ENCODE measurements at places on chromosomes 3 and 15. TPM values are rescaled to one million over a fixed set of nuclear protein-coding genes. Genes with fewer than 3 reads are reported as not detected.

SCG3 gene
- not detected for total RNA-seq

GRCh38 chr3:153903430-153903829 is 217.8 kb upstream of the ARHGEF26 start:
- no peak for DNase-seq
- no peaks in the 10 kb centered on the region for H3K36me3 ChIP-seq
- H3K27ac ChIP-seq: no peak overlapping the region
- H3K4me1 ChIP-seq: no peaks in the 10 kb centered on the region
- H3K4me3 ChIP-seq: no peak overlapping the region

- no peak overlapping the region for H3K4me3 ChIP-seq
- H3K36me3 ChIP-seq: no peaks in the 10 kb centered on the region
- H3K27ac ChIP-seq: no peak overlapping the region
- no peaks in the 10 kb centered on the region for H3K27me3 ChIP-seq
- H3K4me1 ChIP-seq: no peaks in the 10 kb centered on the region
These were observed 69.6 kb downstream of the EFCAB12 start for GRCh38 chr3:129358772-129359371.

DNA sequence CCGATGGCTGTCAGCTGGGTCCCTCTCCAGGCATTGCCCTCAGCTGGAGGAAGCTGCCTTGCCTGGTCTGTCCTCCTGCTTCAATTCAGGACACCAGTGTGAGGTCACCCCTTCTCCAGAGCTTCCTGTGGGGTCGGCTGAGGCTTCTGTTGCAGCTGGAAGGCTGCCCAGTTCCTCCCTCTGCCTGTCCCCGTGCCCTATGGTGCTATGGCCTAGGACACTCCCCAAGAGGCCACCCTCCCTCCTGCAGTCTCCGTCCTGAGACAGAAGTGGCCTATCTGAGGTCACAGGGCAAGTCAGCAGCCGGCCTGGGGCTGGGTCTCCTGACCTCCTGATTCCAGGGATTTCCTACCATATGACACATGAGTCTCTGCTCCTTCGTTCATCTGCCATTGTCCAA is 57.9 kb downstream of the RASGRF1 start:
- H3K4me3 ChIP-seq: no peak overlapping the region
- H3K36me3 ChIP-seq: no peaks in the 10 kb centered on the region
- no peak for DNase-seq
- H3K27me3 ChIP-seq: no peaks in the 10 kb centered on the region
- H3K4me1 ChIP-seq: peaks cover 10% of the 10 kb centered on the region

DNA sequence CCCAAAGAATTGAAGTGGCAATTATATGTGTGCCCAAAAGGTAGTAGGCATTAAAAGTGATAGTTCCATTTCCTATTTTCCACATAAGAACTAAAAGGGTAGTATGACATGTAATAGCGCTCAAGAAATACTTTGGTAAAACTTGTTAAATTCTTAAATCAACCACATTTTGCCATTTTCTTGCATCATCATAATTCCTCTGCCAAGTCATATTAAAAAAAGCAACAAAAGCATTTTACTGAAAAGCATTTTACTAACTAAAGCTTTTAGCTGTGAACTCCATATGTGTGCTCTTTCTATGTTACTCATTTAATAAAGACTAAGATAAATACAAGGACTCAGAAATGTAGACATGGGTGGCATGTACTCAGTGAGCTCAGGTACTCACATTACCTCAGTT is 70.1 kb downstream of the GPR160 start:
- no peaks in the 10 kb centered on the region for H3K27me3 ChIP-seq
- H3K4me3 ChIP-seq: no peak overlapping the region
- no peaks in the 10 kb centered on the region for H3K4me1 ChIP-seq
- DNase-seq: no peak
- peaks cover 2% of the 10 kb centered on the region for H3K36me3 ChIP-seq
